Pons (tissue), 1 donor: ENCODE measurements at places on chromosomes 7 and 10.

GRCh38 chr10:100913470-100913865 lies 705 bp downstream of the SLF2 start:
- no peak for DNase-seq

- peak; percentile 30 for DNase-seq
Measured at GRCh38 chr7:134121632-134122139, 5.5 kb upstream of the LRGUK start.

GRCh38 chr10:132301371-132302330 lies 6.1 kb downstream of the STK32C start:
- DNase-seq = no peak

DNA sequence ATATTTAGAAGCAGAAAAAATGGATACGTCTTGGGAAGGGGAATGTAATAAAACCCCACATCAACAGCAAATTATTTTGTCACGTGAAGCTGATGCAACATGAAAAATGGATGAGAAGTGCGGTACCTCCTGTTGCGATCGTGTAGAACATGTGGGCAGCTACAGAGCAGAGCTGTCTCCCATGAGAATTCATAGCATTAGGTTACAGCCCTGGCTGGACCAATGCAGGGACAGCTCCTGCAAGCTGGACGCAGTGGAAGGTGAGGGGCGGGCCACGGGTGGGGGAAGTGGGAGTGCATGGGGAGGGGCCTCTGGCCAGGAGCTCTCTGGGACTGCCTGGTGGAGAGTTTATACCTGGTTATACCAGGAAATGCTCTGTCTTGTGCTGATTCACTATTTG lies 120.3 kb downstream of the GATA3 start:
- DNase-seq = no peak
